ENCODE measurements at places on chromosomes 1 and 21.

DNA sequence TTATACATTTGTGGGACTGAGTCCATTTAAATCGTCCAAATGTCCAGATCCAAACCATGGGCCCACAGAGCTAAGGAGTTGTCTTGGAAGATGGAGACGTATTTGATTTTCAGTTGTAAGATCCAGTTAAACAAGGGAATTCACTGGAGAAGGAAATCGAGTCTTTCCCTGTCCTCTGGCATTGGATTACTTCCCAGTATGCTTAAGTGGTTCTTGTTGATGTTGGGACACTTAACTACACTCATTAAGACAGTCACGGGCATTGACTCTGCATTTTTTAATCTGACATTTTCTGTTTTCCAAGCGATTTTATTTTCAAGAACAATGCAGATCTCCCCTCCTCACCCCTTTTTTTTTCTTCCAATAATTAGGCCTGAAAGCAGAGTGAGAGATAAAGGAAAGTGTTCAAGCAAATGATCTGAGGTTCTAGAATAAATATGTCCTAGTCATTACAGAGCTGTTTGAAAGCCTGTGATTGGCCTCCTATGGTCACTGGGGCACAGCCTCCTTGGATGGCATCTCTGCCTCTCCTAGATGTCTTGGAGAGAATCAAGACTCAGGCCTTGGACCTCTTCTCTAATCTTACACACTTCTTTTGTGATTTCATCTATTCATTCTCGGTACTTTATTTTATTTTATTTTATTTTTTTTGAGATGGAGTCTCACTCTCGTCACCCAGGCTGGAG, 48.9 kb downstream of the CD247 start:
- no peak for DNase-seq

DNA sequence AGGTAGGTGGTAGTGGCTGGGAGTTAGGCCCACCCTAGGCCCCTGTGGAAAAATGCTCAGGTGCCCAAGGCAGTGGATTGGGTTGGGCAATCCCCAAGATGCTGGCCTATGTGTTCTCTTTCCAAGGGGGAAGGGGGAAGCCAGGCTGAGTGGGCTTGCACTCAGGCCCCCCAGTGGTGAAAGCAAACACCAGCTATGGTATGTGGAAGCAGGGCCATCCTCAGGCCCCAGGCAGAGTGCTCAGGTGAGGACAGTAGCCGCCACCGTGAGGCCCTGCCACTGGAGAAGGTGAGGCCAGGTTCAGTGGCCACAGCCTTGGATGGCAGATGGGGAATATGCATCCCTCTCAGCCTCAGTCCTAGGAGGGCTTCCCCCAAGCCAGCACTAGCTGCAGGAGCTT, 11.8 kb downstream of the LY9 start:
- no peak for DNase-seq

DNA sequence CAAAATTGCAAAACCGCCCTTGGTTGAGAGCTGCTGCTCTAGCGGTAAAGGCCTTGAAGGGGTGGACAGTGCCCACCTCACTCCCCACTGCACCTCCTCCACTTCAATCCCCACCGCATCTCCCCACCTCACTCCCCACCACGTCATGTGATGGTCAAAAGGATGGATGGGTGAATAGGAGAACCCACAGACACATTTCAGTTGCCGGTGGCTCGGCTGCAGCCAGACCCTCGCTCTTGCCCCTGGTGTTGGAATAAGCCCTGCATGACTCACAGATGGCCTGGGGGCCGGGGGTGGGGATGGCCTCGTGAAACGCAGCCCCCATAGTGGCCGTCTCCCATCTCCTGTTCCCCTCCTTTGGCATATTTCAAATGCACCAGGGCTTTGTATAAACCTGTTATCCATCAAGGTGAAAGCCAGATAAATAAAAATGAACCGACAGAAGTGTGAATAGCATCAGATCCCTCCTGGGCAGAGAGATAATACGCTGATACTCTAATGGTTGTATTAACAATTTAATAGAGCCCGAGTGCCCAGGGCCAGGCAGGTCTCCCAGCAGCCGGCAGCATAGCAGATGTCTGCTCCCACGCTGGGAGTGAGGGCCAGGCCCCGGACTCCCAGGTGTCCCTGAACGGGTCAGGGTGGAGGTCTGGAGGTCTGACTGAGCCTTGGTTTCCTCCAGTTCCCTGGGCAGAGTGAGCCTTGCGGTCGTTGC, 300.3 kb downstream of the NPHP4 start:
- DNase-seq: no peak

- no peak for DNase-seq
These were observed 102.0 kb downstream of the TGFB2 start for GRCh38 chr1:218447010-218447689.

DNA sequence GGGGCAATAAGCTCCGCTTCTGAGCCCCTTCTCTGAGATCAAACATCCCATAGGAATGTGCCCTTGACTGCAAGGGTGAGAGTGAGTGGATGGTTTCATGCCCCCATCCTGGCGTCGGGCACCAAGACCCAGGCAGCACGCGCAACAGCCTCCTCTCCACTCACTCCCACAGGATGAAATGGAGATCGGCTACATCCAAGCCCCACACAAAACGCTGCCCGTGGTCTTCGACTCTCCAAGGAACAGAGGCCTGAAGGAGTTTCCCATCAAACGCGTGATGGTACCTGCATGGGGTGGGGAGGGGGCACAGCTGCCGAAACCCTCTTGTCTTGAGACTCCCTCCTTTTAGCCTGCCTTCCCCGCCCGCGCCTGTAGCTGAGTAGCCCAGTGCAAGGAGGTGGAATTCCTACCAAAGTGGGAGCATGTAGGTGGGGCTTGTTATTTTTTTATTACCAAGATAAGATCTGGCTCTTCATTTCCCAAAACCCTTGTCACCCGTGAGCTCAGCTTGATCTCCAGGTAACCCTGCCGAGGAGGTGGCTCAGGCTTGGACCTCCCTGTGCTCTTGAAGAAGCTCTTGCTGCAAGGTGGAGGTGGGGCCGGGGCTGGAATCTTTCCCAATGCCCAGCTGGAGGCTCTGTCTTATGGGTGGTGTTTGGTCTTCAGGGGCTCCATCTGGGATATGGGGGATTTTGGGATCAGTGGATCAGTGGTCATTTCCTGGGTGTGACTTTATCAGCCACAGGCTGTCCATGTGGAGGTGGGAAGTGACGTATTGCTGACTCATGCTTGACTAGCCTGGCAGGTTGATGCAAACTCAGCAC, 24.0 kb upstream of the PADI6 start:
- peak; percentile 25 for DNase-seq

- DNase-seq: no peak
These were observed 300.1 kb downstream of the KCNT2 start for GRCh38 chr1:196308176-196308575.

DNA sequence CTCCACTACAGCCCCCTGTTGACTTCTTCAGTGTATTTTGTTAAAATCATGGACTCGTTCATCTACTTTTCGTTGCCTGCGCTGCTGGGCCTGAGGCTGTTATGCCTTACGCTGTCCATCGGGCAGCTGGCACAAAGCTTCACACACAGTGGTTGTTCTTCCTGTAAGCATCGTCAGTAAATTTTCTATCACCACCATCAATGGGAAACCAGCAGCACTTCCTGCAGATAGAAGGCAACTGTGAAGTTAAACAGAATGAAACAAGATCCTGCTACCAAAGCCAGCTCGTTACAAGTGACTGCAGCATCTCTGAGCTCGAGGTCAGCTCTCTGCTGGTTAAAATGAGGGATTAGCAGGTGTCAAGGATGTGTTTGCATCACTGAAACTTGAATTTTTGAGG, 21.9 kb upstream of the PADI6 start:
- DNase-seq: no peak

DNA sequence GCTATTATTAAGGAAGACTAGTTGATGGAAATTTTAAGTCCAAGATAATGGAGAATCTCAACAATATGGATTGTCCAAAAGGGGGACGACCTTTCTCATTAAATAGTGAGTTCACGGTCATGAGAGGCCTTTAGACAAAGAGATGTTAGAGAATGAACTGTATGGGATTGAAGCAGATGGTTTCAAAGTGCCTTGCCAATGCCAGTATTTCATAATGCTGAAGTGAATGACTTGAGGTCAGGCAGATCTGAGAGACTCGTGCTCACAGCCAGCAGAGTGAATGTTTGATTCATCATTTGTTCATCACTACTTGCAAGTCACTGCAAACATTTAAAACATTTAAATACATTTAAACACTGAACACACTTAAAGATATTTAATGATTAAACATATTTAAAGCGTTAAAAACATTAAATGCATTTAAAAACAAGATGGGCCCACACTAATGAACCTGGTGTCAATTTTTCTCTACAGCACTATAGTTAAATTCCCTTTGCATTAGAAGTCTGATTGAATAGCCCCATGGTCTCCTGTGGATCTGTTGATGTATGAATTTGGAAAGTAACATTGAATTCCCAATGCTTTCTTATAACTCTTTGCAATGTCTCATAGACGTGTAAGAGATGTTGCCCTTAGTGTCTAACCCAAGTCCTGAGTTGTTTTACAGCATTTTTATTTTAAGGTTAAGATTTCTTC, 80.7 kb downstream of the TGFB2 start:
- peak; percentile 55 for DNase-seq

GRCh38 chr1:17909634-17910033, 154.5 kb downstream of the ACTL8 start:
- peak; percentile 27 for DNase-seq

GRCh38 chr1:227066999-227067398, 126.9 kb downstream of the COQ8A start:
- no peak for DNase-seq

DNA sequence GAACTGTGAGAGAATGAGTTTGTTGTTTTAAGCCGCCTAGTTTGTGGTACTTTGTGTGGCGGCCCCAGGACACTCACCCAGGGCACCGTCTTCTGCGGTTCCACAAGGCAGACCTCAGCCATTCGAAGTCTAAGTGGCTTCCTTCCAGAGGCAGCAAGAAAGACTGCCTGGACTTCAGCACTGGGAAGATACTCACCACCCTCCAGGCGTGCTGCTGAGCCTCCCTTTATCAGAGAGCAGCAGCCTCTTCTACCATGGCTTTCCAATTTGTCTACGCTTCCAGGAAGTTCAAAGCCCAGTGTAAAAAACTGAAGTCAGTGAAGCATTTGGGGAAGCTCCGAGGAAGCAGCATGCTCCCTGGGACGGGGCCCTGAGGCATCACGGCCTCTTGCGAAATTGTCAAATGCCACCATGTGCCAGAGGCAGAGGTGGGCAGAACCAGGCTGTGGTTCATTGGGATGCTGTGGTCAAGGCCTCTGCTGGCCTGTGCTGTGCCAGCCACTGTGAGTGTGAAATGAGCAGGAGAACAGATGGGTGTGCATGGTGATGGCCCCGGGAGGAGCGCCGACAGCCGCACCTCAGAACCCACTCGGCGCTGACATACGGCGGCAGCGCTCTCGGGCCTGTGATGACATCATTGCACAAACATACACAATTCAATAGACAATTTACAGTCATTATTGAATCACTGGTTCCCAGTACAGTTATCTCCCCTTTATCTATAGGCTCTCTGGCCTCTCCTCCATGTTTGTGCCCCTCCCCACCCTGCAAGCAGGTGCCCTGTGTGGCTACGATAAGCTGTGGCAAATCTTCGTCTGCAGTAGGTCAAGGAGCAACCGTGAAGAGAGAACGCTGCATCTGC, 110.4 kb downstream of the PDE9A start:
- DNase-seq: no peak

DNA sequence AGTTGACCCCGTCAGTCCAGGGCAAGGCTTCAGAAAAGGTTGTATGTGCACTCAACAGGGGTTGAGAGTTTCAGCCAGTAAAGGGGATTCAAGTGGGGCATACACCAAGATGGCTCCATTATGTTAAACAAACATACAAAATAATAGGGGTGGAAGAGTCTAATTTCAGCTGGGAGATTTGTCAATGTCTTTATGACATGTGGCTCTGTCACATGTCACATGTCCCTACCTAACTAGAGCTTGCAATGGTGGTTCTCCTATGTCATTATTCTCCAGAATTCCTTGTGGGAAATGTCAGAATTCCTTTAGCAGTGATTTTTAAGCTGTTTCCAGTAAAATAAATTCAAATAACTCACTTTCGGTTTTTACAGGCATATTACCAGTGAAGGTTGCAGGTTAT, 392.0 kb upstream of the ADGRL4 start:
- DNase-seq: no peak

GRCh38 chr1:153362187-153362775, 4.6 kb downstream of the S100A9 start:
- DNase-seq: no peak

DNA sequence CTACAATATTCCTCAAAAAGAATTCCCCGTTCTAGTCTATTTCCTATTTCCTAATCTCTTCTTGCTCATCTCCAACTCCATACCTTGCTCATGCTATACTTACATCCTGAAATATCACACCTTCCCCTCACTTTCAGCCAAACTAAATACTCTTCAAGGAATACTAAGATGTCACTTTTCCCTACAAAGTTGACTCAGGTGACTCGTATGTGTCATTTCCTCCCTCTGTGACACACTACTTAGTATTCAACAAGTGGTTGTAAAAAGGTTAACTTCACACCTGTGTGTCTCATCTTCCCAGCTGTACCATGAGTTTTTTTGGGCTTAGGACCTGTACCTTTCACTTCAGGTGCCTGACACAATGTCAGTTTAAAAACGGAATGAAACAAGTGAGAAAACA, 81.9 kb upstream of the LBR start:
- peak; percentile 11 for DNase-seq

GRCh38 chr1:41812453-41812852, 106.3 kb downstream of the HIVEP3 start:
- peak; percentile 93 for DNase-seq

- no peak for DNase-seq
These were observed 118.7 kb downstream of the ZP4 start for GRCh38 chr1:237772009-237772408.

GRCh38 chr1:3173381-3173980, 104.5 kb downstream of the PRDM16 start:
- no peak for DNase-seq

DNA sequence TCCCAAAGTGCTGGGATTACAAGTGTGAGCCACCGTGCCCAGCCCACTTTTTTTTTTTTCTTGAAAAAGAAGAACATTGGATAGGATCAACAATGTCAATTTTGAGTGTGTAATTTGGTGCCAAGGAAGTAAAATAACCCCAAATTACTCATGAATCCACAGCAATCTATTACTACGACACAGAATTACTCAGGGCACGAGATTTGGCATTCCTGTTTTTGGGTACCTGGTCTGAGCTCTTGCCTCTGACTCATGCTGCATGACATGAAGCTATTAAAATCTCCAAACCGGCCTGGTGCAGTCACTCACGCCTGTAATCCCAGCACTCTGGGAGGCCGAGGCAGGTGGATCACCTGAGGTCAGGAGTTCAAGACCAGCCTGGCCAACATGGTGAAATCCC, 10.4 kb downstream of the RNF19B start:
- no peak for DNase-seq

GRCh38 chr21:26169611-26170470, 729 bp downstream of the APP start:
- peak; percentile 75 for DNase-seq

DNA sequence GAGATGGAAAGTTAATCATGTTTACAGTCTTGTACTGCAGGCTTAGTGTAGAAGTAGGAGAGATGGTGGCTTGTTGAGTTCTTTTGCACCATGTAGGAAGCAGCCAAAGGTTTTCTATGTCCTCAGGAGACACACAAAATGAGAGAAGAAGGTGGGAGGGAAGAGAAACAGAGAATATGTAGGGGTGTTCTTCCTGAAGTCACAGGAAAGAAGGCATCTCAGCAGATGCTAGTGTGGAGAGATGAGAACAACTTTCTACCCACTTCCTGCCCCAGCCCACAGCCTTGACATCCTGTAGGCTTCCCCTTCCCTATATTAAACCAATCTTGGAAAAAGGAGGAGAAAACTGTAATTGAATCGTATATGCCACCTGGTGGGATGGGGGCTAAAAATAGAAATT, 217.0 kb downstream of the S1PR1 start:
- no peak for DNase-seq

- no peak for DNase-seq
These were observed 4.6 kb upstream of the MMP23B start for GRCh38 chr1:1627261-1627828.

- no peak for DNase-seq
These were observed 183.2 kb upstream of the VAMP3 start for GRCh38 chr1:7587773-7588456.

Measured in fibroblast of skin of right biceps (primary cell).